ENCODE measurements at places on chromosomes 16 and 17. TPM values are rescaled to one million over a fixed set of nuclear protein-coding genes. Genes with fewer than 3 reads are reported as not detected.
A peak's percentile ranks its signal among the peaks of the same experiment; 100 is the strongest.

- no peak for DNase-seq
These were observed 398.9 kb downstream of the PMP22 start for GRCh38 chr17:14866266-14866665.

DNA sequence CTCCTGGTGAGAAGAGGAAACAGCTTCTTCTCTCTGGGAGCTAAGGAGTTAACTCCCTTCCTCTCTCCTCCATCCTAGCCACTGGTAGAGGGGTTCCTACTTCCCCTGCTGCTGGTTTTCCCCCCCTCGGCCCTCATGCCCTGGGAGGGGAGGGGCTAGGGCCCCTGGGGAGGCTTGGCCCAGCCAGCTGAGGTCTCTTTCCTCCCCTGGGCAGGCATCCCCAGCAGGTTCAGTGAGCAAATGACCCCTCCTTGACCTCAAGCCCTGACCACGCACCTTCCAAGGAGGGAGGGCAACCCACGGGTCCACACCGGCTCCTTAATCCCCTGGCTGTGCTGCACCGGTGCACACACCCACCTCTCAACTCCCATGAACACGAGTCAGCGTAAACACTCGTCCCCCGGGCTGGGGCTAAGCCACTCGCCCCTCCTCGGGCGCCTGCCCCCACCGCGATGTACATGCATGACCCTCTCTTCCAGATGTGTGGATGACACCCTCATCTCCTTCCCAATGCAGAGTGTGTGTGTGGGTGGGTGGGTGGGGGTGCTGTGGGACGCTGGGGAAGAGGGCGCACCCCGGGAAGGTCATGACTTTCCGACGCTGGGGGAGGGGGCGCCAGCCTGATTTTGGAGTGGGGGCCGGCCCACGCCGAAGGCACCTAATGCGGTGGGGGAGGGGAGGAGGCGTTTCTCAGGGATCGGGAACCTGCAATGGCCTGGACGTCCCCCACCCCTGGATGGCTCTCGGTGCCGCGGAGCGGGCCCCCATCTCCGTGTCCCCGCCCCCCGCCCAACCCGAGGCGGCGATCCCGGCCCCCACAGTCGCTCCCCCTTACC, 33.7 kb downstream of the SRCIN1 start:
- DNase-seq, result no peak

DNA sequence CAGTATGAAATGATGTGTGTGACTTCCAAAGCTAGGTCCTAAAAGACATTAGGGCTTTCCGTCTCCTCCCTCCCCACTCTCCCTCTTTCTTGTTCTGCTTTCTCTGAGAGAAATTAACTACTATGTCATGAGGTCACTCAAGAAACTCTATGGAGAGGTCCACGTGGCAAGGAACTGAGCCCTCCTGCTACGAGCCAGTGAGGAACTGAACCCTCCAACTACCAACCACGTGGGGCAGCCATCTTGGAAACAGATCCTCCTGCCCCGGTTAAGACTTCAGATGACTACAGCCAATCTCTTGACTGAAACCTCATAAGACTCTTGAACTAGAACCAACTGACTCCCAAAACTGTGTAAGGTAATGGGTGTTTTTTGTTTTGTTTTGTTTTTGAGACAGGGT, 4.2 kb upstream of the ALOX15 start:
- DNase-seq, result no peak

- peak; percentile 38 for DNase-seq
These were observed 530 bp downstream of the NAA60 start for GRCh38 chr16:3444032-3444388.

DNA sequence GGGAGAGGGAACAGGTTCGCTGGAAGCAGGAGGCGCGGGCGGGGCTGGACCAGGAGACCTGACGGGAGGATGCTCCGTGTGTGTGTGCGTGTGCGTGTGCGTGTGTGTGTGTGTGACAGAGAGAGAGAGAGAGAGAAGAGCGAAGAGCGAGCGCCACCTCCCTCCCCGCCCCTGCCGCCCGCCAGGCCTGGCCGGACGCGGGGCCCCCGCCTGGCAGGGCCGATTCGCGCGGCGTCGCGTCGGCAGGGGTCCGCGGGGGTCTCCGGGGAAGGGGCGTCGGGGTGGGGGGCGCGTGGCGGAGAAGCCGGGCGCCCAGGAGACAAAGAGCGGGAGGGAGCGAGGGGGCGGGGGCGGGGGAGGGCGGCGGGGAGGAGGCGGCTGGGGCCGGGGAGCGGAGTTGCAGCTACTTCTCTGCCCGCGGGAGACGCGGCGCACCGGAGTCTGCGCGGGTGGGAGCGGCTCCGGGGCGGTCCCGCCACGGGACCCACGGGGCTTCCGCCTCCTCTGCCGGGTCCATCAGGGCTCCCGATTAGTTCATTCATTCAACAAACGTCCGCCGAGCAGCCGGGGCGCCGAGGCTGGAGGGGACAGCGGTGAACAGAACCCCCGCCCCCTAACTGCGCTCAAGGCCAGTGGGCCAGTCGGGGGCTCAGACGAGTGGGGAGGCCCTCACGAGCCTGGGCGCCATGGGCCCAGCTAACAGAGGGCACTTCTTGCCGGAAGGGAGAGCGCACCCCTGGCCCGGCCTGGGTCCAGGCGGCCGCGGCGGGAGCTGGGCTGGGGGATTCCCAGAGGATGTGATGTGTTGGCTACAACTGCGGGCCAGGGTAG, at the start of gene SAMD14:
TSS of gene SAMD14 (minus strand) at position 433 of the 831 bp plus-strand sequence. CDS start 5,201 bp downstream, outside the sequence.
- DNase-seq, result no peak

DNA sequence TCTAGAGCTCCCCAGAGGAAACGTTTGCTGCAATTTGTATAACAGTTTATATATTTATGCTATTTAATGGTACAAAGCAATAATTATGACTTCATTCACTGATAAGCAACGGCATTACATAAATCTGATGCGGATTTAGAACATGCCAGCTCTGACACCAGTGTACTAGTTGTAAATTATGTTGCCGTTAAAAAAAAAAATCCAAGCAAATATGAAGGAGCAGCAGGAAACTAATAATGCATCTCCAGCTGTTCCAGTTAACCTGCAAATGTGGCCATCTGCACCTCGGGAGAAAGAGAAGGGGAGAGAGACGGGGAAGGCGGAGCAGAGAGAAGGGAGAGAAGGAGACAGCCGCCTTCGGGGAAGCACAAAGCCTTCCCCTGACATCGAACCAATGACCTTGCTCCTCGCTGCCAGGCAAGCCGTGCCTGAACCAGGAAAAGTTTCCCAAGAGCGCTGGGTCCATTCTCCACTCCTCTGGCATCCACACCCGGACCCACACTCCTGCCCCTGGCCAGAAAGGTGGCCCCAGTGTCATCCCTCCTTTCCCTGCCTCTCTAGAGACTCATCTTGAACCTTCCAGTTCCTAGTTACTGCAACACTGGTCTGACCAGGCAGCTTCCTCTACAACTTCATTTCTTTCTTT, 174.8 kb downstream of the C16orf78 start:
- DNase-seq, result no peak

GRCh38 chr17:9959377-9959981, 54.4 kb upstream of the RCVRN start:
- DNase-seq, result no peak

GRCh38 chr17:45573924-45574770, 83.6 kb upstream of the PLEKHM1 start:
- DNase-seq, result peak; percentile 56

GRCh38 chr17:34614698-34615097, 35.3 kb downstream of the TMEM132E start:
- DNase-seq, result no peak

- no peak for DNase-seq
These were observed 511.0 kb upstream of the CDH5 start for GRCh38 chr16:65855171-65856145.

DNA sequence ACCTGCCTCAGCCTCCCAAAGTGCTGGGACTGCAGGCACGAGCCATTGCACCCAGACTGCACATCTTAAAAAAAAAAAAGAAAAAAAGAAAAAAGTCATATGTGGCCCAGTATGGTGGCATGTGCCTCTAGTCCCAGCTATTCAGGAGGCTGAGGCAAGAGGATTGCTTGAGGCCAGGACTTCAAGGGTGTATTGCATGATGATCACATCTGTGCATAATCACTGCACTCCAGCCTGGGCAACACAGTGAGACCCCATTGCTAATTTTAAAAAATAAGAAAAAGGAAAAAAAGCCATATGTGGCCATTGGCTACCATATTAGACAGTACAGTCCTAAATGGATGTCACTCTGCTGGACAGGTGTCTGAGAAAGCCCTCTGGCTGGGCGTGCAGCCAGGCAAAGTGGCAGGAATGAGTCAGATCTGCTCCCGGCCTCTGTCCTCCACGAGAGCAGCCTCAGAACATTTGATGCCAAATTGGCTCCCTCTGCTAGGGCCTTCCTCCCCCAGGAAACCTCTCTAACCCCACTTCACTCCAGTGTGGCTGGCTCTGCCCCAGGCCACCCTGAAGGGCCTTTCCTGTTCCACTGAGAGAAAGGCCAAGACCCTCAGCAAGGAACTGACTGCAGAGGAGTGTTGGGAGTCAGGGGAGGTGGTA, 14.7 kb downstream of the CA7 start:
- no peak for DNase-seq

DNA sequence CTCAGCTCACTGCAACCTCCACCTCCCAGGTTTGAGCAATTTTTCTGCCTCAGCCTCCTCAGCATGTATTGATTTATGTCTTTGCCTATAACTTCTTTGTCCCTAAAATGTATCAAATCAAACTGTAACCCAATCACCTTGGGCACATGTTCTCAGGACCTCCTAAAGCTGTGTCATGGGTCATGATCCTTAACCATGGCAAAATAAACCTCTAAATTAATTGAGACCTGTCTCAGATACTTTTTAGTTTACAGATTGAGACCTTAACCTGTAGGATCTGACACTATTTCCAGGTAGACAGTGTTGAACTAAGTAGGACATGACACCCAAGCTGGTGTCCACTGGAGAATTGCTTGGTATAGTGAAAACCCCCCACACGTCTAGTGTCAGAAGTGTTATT, 2.6 kb upstream of the ACSM3 start:
- DNase-seq, result no peak

GRCh38 chr17:67518876-67519275, 141.8 kb downstream of the PITPNC1 start:
- no peak for DNase-seq

The HS3ST3A1 gene
- 11.9 TPM for polyA plus RNA-seq

The CLEC19A gene
- polyA plus RNA-seq, result not detected

The KIF2B gene
- not detected for polyA plus RNA-seq
